ENCODE measurements at places on chromosomes 11 and 22.
A peak's percentile ranks its signal among the peaks of the same experiment; 100 is the strongest.

DNA sequence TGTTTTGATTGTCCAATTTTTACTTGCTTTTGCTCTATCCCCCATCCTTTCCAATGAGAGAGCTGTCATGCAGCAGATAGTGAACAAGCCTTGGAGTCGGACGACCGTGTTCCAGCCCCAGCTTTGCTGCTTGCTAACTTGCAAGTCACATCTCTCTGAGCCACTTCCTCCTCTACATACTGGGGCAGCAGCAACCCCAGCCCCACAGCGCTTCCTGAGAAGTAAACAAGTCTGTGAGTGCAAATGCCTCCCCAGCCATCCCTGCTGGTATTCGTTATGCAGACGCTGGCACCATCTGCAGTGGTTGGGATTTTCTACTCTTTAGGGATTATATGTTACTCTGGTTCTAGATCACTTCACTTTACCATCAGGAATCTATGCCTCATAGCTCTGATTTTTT lies 35.0 kb downstream of the TPBGL start:
- no peak for DNase-seq

DNA sequence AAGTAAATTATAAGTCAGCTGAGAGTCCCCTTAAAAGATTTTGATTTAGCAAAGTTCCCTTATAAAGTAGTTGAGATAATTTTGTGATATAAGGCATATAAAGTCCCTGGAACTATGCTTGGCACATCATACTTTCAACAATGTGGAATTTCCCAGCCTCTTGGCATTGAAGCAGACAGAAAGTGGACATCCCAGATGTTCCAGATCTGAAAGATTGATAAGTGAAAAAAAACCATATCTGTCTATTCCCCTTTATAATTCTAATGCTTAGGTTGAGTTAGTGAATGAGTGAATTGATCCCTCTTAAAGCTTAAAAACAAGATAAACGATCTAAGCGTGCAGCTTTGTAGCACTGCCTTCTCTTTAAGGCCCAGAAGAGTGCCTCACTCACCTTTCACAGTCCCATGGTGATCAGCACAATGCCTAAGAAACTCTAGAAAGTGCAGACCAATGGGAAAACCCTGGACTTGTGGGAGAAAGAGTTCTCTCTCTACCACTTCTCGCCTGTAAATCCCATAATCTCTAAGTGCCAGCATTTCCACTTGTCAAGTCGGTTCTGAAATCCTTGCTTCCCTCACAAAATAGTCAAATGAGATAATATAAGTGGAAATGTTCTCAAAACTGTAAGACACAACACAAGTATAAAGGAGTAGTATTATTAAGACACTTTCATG lies 17.8 kb downstream of the FIBIN start:
- DNase-seq, result no peak

DNA sequence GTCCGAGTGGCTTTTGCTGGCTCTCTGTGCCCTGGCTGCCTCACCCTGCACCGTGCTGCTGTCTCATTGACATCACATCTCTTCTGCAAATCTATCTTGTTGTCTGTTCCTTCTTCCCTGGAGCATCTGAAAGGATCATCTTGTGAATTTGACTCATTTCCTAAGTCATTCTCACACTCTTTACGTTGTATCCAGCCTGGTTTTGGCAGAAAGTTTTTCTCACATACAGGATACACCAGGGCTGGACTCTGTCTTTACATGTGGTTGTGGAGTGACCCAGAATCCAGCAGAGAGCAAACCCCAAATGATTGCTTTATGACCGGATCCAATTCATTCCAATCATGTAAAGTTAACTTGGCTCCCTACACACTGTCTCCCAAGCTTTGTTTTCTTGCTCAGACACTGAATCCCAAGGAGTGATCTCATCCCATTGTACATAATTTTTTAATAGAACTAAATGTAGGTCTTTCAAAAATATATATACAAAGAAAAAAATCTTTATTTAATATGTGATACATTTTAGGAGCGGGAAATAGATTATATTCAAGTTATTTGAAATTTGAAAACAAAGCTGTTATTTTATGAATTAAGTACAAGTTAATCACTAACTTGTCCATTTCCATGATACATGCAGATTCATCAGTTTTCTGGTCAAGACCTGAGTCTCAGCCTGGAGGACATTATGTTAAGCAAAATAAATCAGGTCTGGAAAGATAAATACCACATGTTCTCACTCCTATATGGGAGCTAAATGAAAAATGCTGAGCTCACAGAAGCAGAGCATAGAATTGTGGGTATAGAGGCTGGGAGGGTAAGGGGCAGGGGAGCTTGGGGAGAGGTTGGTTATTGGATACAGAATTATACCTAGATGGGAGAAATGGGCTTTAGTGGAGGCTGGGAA lies 2.9 kb upstream of the RFPL1 start:
- no peak for DNase-seq

DNA sequence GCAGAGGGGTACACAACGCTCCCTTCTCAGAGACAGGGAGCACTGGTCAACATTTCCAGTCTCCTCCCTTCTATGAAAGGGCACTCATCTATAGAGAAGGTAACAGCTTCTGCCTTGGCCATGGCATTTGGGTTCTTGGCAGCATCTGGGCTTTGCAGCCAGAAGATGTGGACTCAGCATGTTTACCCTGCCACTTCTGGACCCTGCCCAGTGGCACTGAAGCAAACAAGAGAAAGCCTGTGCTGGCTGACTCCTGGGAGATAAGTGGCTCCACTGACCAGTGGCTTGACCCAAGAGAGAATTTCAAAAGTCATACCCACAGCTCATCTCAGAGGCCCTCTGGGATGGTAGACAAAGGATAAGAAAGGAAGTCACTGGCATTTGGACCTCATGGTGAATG lies 8.0 kb downstream of the CSNK2A3 start:
- no peak for DNase-seq

DNA sequence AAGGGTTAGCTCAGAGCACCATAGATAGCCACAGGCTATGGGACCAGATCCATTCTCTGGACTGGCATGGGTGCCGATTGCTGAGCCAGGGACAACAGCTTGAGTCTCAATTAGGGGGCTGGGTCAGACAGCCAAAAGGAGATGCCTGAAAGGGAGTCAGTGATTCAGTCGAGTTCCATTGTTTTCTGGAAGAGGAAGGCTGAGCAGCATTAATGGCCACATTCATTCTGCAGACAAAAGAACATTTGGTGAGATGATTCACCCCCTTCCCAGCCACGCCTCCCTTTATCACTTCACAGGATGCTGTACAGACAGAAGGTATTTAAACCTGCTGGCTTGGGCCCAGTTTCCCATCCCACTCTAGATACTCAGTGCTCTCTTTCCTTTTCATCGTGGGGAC lies 131.9 kb downstream of the ADAMTS15 start:
- peak; percentile 84 for DNase-seq

DNA sequence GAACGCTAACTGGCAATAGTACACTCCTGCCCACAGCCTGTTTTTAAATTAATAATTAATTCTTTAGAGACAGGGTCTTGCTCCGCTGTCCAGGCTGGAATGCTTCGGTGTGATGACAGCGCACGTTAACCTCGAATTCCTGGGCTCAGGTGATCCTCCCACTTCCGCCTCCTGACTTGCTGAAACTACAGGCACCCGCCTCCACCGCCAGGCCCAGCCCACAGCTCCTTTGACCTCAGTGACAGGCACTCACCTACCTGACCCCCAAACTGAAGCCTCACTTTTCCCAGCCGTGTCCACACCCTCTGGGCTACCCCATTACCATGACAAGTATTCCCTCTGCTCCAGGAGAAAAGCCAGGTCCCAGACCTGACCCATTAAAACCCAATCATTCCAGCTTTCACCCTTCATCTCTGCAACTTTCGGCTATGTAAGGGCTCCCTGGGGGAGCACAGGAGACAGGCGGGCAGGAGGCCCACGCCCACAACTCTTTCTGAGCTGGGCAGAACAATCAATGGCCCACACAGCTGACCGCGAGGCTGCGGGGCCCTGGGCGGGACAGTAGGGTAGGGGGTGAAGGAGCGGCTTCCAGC lies 730 bp downstream of the LMNTD2 start:
- DNase-seq, result no peak

GRCh38 chr11:61498767-61499341 lies 9.7 kb upstream of the LRRC10B start:
- no peak for DNase-seq

DNA sequence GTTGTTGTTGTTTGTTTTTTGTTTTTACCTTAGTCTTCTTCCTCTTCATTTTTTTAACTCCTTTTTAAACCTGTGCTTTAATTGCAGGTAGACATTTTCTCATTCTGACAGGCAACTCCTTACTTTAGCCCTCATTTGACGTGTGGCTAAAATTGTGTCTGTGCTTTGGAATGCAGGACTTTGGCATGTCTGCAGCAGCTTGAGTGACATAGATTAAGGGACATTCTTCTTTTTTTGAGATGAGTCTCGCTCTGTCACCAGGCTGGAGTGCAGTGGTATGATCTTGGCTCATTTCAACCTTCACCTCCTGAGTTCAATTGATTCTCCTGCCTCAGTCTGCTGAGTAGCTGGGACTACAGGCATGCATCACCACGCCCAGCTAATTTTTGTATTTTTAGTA lies 100.8 kb downstream of the FAT3 start:
- no peak for DNase-seq

GRCh38 chr11:115306689-115307088 lies 197.5 kb downstream of the CADM1 start:
- no peak for DNase-seq

DNA sequence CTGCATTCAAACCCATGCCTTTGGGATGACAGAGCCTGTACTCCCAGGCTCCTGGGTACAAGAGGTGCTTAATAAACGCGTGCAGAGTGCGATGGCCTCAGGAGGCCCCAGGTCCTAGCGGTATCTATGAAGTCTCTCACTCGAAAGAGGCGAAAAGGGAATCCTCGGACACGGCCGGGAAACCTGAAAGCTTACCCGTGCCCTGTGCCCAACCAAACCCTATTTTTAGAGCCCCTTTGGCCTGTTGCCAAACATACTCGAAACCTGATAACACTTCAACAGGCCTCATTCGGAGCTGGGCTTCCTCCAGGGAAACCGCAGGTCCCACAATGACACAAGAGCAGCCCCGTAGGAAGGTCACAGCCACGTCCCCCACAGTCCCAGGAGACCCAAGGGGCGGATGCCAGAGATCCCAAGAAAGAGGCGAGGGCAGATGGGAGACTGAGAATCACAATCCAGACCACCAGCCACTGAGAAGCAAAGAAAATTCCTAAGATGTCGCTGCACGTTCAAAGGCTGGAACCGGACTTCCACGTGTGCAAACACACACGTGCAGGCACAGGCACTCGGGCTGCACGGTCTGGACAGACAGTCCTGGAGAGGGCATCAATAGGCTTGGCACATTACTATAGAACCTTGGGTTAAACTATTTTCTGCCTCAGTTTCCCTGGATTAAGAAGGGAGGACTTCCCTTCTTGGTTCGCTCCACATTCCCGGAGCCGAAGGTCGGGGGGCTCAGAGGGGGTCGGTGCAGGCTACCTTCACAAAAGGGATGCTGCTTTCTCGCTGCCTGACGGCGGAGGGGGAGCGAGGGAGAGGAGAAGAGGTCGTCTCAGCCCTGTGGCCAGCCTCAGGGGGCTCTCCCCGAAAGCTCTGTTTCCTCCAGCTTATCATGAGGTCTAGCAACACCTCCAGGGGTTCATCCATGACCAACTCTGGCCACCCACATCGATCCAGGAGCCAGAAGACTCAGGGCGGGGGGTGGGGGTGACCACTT lies 8.2 kb downstream of the PDGFB start:
- DNase-seq, result no peak

GRCh38 chr22:30313527-30314363 lies 13.0 kb downstream of the TBC1D10A start:
- no peak for DNase-seq

- no peak for DNase-seq
Measured at GRCh38 chr22:20254975-20255946, 12.9 kb downstream of the RTN4R start.

GRCh38 chr11:65416341-65416824 lies 6.2 kb upstream of the NEAT1 start:
- DNase-seq, result peak; percentile 90

DNA sequence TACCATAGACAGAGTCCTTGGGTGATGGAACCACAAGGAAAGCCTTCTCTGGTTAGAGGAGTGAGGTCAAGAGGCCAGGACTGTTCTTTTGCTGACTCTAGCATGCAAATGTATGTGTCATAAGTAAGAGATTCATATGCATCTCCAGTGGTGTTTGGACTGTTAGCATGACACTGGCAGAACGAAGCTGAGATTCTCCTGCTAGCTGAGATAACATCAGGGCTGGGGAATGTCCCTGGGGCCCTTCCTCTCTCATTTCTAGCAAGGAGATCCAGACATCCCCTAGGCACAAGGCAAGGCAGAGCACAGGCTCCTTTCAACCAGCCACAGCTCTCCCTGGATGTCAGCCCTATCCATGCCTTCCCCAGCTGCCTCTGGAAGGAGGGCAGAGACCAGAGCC lies 711.3 kb downstream of the OPCML start:
- peak; percentile 40 for DNase-seq

DNA sequence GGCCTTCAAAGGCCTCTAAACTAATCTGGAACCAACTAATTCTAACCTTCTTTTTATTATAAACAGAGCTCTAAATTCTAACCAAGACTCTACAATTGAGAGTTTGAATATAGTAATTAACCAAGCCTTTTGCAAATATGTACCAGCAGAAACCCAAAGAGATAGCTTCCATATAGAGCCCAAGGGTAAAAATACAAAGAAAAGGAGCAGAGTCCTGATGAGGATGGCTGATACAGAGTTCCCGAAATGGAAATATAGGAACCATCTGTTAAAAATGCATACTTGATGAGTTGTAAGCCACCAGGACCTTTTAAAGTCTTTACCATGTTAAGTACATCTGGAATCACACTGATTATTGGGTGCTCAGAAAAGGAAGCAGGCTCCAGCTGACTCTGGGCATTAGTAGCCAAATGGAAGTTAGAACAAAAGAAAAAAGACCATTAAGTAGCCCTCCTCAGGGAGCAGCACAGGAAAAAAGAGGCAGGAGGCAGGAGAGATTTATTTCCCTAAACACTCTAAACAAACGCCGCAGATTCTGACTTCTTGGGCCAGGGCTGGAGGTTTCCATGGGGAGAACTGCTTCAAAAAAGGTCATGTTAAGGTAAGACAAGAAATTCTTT lies 463.1 kb upstream of the FAT3 start:
- no peak for DNase-seq

DNA sequence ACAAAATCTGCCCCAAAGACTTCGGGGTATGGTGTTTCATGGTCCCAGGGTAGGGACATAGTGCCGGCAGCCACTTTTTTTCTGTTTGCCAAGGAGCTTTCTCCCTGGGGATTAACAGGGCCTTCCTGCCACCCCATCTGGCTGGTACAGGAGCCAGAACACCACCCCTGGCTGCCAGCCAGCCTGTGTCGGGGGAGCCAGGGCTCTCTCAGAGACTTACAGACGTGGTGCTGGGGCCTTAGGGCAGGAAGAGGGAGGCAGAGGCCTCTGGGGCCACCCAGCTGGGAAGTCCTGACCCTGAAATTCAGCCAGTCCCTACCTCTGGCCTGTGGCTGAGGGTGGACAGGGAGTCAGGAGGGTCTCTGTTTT lies 52.4 kb upstream of the CDON start:
- no peak for DNase-seq

DNA sequence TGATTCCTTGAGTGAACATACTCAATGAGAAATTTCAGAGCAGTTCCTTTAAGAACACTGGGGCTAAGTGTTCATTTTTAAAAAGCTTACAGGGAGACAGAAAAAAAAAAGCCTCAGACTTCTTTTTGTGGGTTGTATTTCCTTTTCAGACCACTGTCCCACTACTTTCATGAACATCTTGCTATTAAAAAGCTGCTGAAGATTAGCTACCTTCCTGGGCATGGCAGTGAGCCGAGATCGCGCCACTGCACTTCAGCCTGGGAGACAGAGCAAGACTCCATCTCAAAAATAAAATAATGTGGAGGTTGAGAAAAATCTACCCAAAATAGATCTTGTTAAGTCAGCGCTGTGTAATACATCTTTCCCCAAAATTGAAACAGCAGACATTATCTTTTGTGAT lies 10.8 kb downstream of the TRAF6 start:
- no peak for DNase-seq
